Activated naive CD8-positive, alpha-beta T cell treated with anti-CD3 and anti-CD28 coated beads for 36 hours (primary cell): ENCODE measurements at places on chromosomes 6 and 20. TPM values are rescaled to one million over a fixed set of nuclear protein-coding genes. Genes with fewer than 3 reads are reported as not detected.
A peak's percentile ranks its signal among the peaks of the same experiment; 100 is the strongest.

The SFT2D1 gene
- total RNA-seq = 47.5 TPM

- no peak for DNase-seq
These were observed 38.3 kb downstream of the PDRG1 start for GRCh38 chr20:31913431-31914157.

GRCh38 chr6:136767570-136768309 is 24.5 kb downstream of the MAP3K5 start:
- DNase-seq = no peak

The VGLL2 gene
- not detected for total RNA-seq

The NHLRC1 gene
- total RNA-seq = 0.19 TPM

DNA sequence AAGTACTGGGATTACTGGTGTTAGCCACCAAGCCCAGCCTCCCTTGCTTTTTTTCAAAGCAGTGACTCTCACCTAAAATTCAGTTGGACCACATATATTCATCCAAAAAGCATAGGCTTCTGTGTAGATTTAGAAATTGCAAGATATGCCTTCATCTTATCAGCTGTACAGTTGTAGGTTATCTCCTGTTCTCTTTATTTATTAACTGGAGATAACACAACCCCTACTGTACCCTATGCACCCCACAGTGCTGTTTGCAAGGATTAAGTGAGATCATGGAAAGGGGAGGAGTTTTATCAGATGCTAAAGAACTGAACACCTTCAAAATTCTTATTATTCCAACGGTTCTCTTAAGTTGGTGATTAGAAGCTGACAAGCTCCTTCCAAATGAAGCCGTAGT is 164.4 kb upstream of the JARID2 start:
- no peak for DNase-seq

- DNase-seq = no peak
These were observed 45.6 kb upstream of the RIPOR2 start for GRCh38 chr6:24981386-24981760.

The SPO11 gene
- not detected for total RNA-seq

DNA sequence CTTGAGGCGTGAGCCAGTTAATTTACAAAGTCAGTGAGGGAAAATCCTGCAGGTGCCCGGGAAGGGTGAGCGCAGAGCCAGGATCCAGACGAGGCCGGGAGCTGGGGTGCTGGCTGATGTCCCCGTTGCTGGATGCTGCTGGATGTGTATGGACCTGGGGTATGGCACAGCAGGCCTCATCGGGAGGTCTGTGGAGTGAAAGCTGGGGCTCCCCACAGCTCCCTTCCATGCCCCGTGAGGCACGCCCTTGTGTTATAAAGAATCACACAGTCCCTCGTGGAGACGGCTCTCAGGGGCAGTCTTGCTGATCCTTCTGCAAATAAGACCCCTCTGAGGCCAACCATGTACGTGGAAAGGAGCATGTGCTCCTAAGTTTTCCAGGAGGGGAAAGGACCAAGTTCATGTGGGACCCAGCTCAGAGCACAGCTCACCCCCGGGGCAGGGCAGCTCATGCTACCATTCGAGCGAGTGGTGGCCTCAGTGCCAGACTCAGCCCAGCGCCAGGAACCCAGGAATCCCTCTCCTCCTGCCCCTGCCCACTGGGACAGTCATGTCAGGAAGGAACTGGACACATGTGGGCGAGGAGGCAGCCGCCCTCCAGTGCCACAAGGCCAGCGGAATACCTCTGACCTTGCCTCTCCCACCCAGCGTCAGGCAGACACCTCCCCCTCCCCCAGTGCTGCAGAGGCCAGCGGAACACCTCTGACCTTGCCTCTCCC is 97.5 kb downstream of the CDH4 start:
- no peak for DNase-seq

The SAYSD1 gene
- total RNA-seq = 11.3 TPM

GRCh38 chr6:36227379-36228228 is 31.1 kb downstream of the BRPF3 start:
- DNase-seq = no peak

DNA sequence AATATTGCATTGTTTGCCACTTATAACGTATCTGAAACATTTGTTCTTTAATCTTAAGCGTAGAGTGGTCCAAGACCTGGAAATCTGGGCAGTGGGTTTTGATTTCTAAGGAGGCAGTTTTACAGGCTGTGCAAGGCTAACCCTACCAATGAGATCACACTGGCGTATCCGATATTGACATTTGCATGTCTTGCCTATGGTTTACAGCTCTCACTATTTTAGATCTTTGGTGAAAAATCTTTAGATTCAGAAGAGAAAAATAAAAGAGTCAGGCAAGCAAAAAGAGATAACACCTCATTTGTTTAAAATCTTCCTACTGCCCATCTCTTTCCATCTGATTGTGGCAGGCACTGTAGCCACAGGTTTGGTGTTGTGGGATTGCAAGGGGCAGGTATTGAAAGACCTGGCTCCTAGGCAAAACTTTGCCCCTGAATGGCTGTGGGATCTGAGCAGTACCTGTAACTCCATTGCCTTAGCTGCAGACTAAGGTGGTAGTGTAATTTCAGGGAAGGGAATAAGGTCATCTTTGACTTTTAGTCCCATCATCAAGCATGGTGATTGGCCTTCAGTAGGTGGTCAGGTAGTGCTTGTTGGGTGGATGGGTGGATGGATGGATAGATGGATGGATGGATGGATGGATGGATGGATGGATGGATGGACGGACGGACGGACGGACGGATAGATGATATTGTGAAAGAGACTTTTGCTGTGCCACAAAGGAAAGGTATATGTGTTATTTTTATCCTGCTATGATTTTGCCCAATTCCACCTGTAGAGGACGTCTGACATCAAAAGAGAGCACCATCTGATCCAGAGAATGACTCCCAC is 1.9 kb downstream of the TNFAIP3 start:
- DNase-seq = no peak

DNA sequence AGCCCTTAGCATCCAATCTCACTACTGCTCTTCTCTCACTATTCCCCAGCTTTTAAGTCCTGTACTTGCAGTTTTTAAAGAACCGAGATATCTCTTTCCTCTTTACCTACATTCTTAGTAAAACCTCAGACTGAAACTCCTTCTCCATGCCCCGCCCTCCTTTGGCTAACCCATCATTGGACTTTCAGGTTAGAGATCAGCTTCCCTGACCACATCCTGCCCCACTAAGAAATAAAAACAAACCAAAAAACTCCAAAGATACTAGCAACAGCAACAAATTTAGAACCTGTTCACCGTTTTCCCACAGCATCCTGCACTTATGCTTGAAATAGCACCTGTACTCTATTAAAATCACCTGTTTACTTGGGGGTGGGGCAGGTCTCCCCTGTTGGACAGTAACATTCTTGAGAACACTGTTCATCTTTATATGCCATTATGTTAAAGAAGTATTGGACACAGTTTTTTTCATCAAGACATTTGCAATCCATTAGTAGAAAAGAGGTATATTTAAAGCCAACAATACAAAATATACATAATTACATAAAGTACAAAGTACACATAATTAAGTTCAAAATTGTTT is 16.3 kb upstream of the SMAP1 start:
- DNase-seq = peak; percentile 60

The COL9A1 gene
- total RNA-seq = not detected

- DNase-seq = no peak
These were observed 476.2 kb downstream of the MMUT start for GRCh38 chr6:48986845-48987244.

The HRH3 gene
- total RNA-seq = not detected

GRCh38 chr20:36118371-36118770 is 36.2 kb upstream of the EPB41L1 start:
- no peak for DNase-seq

The TMEM170B gene
- 2.2 TPM for total RNA-seq

DNA sequence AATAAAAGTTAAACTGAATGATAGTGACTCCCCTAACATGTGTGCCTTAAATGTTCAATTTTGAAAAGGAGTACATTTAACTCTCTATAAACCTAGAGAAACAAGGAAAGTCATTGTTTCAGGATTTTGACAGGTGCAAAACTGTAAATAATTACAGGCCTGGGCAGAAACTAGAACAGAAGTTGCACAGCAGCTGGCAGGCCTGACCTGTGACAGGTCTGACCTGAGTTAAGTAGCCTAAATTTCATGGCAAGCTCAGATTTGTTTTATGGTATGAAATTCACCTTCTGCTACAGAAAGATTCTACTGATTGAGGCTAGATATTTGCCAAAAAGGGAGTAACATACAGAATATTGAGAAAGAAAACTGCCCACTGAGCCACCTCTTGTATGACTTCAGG is 166.1 kb downstream of the CDKAL1 start:
- DNase-seq = no peak

The SLC17A3 gene
- total RNA-seq = not detected

DNA sequence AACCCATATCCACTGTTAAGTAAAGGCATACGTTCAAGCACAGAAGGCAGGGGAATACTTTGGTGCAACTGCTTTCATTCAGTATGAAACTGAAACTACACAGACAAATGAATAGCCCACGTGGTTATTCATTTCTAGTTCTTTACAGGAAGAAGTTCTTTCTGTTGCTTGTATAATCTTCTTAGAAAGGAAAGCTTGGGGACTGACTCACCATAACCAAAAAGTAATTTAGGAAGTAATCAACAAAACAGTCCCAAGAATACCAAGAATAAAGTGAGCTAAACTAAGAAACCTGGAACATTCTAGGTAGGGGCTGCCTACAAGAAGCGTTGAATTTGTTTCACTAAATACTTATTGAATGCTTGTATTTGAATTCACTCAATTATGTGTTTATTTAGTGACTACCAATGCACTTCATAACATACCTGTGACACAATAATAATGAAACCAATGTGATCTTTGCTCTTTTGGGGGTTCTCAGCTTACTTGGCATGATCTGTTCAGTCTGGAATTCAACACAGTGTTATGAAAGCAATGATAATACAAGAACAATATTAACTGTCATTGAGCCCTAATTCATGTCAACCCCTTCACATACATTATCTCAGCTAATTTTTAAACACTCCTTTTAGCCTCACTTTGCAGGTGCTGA is 25.1 kb upstream of the KIAA0408 start:
- no peak for DNase-seq

The TENT5A gene
- total RNA-seq = 0.94 TPM

- DNase-seq = no peak
These were observed 10.7 kb downstream of the SPATA2 start for GRCh38 chr20:49904440-49905214.

The EDN3 gene
- total RNA-seq = not detected

- no peak for DNase-seq
These were observed 22.7 kb upstream of the MOCS1 start for GRCh38 chr6:39956936-39957335.

GRCh38 chr6:91782802-91783201 is 1195.9 kb upstream of the MAP3K7 start:
- no peak for DNase-seq

- DNase-seq = no peak
These were observed 11.5 kb downstream of the RNF217 start for GRCh38 chr6:124973780-124974179.

DNA sequence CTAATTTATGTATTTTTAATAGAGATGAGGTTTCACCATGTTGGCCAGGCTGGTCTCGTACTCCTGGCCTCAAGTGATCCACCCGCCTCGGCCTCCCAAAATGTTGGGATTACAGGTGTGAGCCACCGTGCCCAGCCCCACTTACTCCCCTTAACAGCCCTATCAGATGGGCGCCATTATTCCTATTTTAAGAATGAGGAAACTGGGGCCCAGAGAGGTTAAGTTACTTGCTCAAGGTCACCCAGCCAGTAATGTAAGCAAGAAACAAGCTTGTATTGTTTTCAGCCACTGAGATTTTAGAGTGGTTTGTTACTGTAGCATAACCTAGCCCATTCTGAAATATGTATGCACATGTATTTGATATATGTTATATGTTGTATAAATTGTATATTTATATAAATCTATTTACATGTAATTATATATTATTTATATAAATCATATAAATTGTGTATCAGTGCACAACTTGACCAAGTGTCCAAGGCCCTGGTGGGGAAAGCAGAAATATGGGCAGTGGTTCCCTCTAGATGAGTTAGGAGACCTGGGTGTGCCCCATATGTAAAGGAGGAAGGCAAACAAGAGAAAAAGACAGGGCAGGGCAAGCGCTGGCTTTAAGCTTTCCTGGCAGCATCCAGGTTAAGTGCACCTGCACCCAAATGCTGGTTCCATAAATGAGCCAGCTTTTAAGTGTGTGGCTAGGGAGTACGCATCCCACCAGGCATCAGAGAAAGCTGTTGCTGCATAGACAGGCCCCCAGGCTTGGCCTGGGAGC is 1.2 kb upstream of the GUCA1A start:
- no peak for DNase-seq

The EYA2 gene
- not detected for total RNA-seq

DNA sequence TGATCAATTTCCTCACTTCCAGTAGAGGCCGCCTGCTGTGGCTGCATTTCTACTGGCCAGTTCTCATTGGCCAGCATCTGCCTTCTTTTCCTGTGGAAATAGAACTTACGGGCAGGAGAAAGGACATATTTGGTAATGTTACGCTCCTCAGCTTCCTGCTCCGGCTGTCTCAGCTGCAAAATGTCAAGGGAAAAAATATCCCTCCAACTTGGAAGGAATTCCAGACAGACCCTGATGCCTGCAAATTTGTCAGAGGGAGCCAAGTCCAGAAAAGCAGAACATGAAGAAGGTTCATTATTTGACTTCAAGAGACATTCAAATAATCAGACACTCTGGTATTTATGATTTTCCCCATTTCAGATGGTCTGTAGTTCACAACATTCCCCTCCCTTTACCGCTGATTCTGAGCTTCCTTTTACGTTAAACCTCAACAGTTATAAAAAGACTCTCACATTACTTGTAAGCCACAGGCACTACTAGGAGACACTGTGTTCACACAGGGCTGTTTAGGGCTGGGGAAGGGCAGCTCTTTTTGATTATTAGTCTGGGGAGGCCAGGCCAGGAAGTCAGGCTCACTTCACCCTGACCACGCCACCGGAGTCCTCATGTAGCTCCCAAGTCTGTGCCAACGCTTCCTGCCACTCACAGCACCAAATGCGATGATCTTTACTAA is 179.6 kb upstream of the CCN2 start:
- no peak for DNase-seq

DNA sequence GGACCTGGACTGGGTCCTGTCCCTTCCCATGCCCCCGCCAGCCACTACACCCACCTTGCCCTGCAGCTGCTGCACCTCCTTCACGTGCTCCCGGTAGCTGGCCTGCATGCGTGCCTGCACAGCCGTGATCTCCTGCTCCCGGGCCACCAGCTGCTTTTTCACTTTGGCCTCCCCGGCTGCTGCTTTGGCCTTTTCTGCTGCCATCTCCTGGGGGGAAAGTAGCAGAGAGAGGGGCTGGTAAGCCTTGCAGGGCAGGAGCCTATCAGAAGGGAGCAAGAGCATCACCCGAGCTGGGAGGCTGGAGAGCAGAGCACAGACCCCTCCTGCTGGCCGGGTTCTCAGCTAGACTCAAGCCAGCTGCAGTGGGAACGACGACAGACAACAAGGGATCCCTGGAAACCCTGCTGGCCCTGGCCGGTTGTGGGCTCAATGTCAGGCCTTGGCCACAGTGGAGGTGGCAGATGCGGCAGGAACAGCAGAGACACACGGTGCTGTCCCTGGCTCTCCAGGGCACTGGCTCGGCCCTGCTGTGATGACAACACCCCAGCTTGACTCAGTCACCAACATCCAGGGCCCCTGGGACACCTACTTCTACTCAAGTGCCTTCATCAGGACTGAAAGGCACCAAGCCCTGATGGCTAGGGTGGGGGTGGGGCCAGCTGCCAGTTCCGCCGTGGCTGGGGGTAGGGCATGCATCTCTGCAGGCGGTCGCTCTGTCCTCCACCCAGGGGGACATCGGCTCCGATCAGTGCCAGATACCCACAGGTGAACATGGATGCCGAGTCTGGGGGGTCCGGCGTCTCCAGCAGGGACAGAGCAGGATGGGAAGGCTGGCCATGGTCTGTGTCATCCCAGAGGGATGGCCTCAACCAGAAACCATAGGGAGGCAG is 45.3 kb downstream of the RRBP1 start:
- no peak for DNase-seq

GRCh38 chr6:25175681-25176080 is 103.5 kb upstream of the CARMIL1 start:
- DNase-seq = no peak
